ENCODE measurements at places on chromosomes 12 and 14. TPM values are rescaled to one million over a fixed set of nuclear protein-coding genes. Genes with fewer than 3 reads are reported as not detected.

GRCh38 chr14:89767131-89767530 is 187.4 kb downstream of the EFCAB11 start:
- no peak for DNase-seq

Gene RTN1
- 3.8 TPM for total RNA-seq

GRCh38 chr14:48140804-48141203 is 465.4 kb upstream of the MDGA2 start:
- DNase-seq = no peak

Gene CCDC175
- total RNA-seq = 0.60 TPM

DNA sequence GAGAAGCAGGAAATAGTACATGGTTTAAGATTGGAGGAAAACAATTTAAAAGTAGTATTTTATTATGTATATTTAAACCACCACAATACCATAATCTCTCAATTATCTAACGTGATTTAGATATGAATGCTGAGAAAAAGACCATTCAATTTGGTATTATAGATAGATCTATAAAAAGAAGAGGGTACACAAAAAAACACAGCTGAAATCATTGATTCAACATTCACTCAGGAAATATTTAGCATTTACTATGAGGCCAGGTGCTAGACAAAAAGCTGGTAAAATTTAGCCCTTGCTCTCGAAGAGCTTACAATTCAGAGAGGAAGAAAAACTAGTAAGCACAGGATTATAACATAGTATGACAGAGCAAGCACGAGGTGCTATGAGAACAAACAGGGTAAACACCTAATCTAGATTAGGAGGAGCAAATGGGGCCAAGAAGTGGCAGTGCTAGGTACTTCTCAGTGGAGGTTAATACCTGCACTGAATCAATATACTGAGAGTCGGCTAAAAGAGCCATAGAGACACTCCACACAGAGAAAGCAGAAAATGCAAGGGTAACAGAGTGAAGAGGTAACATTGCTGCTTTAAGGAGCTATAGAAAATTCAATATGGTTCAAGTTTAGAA is 27.6 kb downstream of the TRIP11 start:
- DNase-seq = no peak

Gene GLS2
- total RNA-seq = 1.2 TPM

Gene CLEC6A
- total RNA-seq = not detected

DNA sequence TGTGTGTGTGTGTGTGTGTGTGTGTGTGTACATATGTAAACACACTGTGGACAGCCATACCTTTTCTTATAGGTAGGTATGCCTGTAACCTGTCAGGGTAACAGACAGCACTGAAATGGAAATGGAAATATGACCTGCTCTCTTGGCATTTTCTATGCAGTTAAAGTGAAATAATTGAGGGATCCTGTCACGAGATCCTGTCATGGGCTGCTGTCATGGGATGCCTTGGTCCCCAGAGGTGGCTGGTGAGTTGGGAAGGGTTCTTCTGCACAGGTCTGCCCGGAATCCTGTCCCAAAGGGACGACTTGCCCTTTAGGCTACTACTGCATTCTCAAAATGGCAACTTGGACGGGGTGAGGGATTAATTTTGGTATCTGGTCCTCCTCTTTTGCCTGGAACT is 47.3 kb downstream of the ELK3 start:
- DNase-seq = no peak

DNA sequence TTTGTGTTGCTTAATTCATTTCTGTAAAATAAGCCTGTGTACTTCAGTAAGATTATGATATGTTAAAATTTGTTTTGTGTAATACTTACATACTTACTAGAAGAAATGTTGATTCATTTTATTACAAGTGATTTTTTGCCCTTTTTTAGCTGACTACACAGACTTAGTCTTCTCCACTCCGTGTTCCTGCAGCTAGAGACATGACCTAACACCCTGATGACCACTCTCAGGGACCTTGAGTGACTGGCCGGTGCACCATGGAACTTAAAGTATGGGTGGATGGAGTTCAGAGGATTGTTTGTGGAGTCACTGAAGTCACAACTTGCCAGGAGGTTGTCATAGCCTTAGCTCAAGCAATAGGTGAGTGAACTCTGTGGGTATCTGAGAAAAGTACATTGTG is 69.8 kb downstream of the BHLHE41 start:
- DNase-seq = no peak

DNA sequence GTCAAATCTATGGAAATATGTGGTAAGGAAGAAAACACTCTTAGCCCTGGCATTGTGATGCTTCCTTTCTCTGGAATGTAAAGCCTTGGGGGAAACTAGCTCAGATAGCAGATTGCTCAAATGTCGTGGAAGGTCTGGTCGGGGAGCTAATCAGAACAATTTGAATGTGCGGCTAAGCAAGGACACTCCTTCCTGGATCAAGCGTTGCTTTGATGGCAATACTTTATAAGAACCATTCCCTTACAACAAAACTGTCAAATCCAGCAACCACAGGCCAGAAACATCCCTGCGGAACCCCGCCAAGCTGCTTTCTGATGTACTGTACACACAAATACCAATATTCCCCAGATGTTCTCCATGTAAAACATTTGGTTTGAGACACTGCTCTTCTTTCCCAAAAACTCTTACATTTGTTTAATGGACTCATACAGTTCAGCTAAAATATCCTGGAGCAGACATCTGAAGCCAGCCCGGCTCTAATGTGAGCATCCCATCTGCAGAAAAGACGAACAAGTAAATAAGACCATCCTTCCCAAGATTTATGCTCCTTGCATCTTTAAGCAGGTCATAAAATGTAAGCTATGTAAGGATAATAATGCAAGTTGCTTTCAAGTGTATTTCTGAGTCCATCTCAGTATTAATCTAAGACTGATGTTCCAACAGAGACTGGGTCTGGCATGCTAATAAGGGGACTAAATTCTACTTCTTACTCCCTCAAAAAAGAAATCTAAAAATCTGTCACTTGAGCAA is 20.2 kb downstream of the NUAK1 start:
- no peak for DNase-seq

GRCh38 chr12:131991816-131992430 is 42.2 kb downstream of the EP400 start:
- no peak for DNase-seq

DNA sequence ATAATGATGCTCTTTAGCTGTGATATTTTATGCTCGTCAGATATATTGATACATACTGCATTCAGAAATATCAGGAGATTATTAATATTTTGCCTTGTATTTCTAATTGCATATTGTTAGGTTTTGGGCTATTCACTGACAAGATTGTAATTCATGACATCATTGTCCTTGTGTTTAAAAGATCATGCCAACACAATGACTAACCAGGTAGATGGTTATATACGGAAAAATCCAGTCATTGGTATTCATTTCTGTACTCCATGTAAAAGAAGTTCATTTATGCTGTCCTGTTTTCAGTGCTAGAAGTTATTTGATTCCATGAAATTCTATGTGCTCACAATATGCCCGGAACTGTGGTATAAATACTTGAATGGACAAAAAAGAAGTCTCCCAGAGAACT is 107.5 kb downstream of the KITLG start:
- DNase-seq = no peak

- DNase-seq = no peak
These were observed 107.5 kb downstream of the TMEM260 start for GRCh38 chr14:56687123-56687522.

All from mucosa of descending colon (tissue), 3 donors.